Stimulated activated CD8-positive, alpha-beta memory T cell treated with anti-CD3 and anti-CD28 coated beads, Interleukin-4, amount 100 ng/mL, for 1 hour (primary cell): ENCODE measurements at places on chromosomes 2 and 18.

DNA sequence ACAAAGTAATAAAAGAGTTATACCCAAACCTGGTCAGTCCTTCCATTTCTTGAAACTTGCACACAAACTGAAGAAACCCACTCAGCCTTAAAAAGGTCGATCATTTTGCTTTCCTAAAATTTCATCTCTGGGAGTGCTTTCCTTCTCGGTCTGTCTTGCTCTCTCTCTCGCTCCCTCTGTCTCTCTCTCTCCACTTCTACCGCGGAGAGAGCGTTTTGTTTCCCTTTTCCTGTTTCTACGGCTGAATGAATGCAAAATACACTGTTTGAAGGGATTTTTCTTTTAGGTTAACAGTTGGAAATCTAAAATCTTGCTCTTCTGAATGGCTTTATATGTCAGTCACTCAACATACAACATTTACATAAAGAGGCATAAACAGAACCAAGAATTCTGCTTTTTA, 424.2 kb downstream of the TGIF1 start:
- no peak for DNase-seq

DNA sequence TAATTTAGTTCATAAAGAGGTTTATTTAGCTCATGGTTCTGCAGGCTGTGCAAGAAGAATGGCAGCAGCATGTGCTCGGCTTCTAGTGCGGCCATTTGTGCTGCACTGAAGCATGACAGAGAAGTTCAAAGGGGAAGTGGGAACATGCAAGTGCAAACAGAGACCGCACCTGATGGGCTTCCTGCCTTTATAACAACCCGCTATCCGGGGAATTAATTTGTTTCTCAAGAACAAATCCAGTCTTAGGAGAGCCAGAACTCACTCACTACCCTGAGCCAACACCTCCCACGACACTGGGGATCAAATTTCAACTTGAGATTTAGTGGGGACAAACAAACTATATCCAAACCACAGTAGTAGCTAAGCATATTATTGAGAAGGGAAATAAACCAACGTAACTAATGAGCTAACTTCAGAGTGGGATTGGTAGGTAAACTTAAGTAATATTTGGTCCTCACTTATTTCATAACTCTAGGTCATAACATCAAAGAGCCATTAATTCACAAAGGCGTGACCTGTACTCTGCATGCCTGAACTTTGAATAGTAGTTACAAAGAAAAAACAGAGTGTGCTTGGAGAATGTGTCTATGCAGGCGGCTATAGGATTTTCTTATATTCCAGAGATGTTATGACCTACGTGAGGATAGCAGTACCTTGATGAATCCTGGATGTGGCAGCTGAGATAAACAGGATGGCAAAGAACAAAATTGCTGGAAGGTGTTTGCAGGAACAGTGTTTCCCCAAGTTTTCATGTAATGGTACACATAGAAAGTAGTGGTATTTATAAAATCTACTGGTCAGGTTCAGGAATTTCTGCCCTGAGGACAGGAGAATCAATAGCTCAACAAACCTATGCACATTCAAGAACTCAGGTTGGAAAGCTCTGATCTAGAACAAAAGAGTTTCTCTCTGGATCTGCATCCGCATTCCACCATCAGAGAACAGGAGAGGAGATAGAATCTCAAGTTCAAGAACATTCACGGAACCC, 845.9 kb upstream of the ID2 start:
- DNase-seq: no peak

DNA sequence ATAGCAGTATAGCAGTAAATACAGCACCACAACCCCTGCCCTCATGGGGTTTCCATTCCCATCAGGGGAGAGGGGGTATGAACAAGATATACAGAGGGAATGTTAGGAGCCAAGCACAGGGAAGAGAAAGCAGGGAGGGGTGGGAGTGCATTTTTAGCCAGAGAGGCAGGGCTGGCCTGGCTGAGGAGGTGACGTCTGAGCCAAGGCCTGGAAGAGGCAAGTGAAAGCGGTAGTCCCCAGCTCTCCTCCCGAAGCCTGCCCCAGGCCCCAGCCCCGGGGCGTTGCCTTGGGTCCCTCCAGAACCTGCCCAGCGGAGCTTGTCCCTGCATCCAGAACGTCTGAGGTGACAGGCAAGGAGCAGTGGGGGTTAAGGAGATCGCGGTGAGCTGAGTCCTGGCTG, 45.1 kb upstream of the FOSL2 start:
- no peak for DNase-seq

- DNase-seq: no peak
Measured at GRCh38 chr2:210623506-210623905, 67.1 kb downstream of the CPS1 start.

- no peak for DNase-seq
Measured at GRCh38 chr2:205868773-205869333, 186.6 kb downstream of the NRP2 start.
